ENCODE measurements at places on chromosomes 7 and 10.

GRCh38 chr7:100878685-100879084 is 3.8 kb downstream of the SRRT start:
- DNase-seq: no peak

- peak; percentile 37 for DNase-seq
These were observed 32.5 kb downstream of the LAMB4 start for GRCh38 chr7:108097703-108098102.

DNA sequence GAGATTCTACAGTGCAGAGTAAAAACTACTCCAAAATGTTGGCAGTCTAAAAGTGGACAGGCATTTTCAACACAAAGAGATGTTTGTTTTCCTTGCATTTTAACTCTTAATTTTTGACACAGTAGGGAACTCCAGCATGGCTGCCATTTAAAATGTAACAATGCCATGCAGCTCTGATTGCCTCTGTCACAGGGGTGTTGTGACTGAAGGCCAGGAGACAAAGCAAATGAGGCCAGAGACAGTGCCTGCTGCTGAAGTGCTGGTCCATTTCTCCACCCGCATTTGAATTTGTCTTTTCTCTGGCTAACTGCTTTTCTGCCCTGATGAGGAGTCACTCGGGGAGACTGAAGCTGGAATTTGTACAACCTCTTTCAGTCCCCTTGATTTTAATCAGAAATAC is 710.6 kb upstream of the GALNT17 start:
- DNase-seq: no peak

- no peak for DNase-seq
These were observed 101.1 kb downstream of the ABCC2 start for GRCh38 chr10:99883523-99883922.

DNA sequence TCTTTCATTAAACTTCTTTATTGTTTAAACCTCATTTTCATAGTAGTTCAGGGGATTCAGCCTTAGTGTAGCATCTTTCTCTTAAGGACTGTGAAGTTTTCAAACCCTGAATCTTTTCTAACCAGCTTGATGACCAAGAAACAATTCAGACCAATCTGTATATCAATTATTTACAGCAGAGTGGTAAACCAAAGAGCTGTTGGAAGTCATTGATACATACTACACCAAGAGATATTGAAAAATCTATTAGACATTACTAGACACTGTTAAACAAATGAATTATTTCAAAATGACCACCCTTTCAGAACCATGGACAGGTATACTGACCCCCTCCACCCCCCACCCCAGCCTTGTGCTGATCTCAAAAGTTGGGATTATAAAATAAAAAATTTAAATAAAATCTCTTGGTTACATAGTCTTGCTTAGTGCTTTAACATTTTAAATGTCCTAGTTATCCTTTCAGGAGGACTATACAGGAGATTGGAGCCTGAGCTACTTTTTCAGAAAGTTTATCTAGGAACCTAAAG is 143.9 kb upstream of the LSM8 start:
- no peak for DNase-seq

- no peak for DNase-seq
These were observed 35.4 kb upstream of the KNDC1 start for GRCh38 chr10:133124357-133125211.

DNA sequence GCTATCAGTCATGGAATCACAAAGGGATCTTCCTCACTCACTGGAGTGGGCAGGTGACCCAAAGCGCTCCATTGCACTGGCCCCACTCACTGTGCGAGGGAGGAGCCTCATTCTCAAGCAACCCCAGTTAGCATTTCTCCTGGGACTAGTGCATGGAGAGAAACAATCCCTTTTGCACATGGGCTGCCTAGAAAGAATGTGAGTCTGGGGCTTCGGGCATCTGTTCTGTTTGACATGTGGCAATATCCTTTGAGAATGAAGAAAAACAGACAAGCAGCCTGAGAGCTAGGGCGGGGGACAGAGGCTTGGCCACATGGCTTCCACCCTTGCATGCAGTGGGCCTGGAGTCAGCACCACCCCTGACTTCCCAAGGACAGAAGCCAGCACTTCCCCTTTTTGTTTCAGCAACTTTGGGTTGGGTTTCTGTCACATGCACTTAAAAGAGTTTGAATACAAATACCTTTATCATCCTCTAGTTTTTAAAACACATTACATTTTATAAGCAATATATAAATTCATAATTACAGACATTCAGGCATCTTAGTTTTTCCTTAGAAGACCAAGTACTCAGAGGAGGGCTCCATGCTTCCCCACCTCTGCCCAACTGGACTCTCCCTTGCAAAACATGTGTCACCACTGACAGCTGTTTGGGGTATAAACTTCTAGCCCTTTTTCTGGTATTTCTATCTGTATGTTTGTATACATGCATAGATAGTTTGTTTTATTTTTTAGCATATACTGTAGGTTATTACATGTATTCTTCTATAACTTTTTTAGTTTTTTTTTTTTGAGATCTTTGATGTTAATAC is 73.8 kb downstream of the RBM20 start:
- no peak for DNase-seq

DNA sequence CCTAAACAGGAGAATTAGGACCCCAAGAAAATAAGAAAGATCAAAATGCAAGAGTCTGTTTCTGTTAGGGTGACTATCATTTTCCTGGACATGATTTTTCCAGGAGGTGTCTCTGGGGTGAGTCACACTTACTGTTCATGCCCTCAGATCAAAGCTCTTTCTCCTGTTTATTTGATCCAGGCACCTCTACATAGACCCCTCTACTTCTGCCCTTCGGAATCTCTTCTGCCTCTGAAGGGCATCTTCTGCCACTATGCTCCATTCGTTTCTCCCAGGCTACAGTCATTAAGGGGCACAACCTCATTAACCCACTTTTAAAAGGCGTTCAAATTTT is 1328.0 kb downstream of the GATA3 start:
- no peak for DNase-seq

DNA sequence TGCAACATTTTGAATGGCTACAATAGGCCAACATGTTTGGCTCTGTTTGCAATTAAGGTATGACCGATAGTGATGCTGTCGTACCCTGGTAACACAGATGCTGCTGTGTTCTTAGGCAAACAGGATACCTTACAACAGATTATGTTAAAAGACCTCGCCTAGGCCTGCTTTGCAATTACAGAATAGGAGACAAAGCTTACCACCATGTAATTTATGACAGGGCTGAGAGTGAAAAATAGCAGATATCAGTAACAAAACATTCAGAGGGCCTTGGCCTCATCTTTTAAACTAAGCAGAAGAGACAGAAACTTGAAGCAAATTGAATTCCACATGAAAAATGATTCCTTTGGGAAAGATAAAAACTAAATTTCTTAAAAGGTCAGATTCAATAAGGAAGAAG is 29.4 kb upstream of the ABLIM1 start:
- no peak for DNase-seq

DNA sequence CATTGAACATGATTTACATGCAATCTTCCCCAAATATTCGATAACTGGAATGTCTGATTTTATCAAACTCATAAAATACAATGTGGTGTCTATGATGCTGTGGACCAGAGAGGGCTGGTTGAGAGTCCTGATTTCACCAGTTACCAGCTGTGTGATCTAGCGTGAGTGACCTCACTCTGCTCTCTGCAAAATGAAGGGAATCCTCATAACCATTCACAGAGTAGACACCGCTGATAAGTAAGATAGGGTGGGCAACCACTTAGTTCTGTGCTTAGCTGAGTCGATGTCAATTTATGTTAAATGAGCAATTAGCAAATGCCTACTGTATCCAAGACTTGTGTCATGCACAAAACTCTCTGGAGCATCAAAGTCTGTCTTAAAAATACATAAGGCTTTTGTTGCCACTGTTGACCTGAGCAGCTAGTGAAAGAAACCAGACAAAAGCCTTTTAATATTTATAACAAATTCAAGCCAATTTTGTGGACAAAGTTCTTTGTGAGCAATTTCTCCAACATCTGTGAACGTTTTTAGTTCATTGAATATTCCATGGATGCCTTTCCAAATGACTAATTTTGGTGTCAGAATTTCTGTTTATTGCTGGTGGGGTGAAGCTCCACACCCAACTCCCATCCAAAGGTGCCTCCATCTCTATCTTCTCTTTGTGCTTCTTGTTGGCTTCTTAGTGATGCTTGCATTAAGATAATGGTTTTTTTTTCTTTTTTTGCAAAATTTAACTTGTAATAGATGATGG is 314.2 kb downstream of the ADRA2A start:
- DNase-seq: no peak

All from amniotic epithelial cell (primary cell).